ENCODE measurements at places on chromosomes 1 and 21.

- DNase-seq, result peak; percentile 40
Measured at GRCh38 chr1:63813829-63814277, 40.0 kb downstream of the ROR1 start.

DNA sequence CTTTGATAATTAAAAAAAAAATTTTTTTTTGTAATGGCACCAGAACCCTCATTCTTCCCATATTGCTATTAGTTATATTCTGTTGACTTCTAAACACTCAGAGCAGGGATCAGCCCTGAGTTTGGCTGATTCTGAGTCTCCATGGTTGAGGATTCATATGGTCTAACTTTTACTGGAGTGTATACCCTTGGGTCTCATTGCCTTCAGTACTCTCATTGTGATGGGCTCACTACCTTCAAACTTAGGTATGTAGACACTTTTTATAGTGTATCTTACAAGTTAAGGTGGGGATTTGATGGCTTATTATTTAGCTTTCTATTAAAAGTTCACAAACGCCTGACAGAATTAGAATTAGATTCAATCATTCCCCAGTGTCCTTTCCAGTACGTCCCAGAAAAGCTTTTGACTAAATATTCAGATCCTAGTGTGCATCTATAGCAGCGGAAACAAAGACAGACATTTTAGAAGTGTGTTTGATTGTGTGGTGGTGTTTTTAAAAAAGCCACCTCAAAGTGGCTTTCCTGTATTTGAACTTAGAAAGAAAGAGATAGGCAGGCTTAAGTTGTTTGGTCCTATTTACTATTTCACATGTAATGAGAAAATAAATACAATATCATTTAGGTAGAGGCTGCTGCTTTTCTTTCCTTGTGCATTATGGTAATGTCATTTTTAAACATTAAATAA is 1.4 kb downstream of the MACF1 start:
- DNase-seq, result no peak

DNA sequence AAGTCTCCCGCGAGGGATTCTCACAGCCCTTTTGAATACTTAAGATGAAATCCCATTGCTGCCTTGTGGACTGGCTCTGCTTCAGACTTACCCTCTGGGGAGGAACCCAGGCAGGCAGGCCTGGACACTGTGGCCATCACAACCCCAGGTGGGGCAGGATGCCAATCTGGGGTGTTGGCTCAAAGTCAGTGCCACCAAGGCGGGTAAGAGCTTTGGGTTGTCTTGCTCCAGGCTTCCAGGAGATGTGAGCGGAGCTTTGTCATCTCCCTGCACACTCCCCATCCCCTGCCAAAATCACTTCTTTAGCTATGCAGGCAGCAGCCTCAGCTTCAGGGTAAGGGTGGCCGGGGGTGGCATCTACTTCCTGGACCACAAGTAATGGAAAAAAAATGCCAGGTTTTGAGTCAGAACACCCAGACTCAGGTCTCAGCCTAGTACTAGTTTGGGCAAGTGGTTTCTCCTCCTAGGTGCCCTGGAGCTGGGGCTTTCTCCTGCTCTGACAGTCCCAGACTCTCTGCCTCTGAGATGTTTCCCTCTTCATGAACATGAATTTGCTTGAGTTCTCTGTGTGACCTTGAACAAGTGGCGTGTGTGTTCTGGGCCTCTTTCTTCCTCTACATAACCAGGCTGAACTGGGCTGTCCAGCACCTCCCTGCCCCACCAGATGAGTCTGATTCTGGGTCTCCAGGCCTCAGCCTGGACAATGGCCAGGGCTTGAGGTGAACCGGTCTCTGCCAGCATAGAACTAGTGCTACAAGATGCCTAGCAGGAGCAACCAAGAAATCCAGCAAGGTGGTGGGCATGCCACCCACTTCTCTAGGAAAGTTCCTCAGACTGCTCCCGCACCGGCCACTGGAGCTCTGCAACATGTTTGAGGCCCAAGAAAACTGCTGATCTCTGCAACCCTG is 65.4 kb downstream of the VWA5B1 start:
- DNase-seq, result no peak

- no peak for DNase-seq
Measured at GRCh38 chr21:35511696-35512162, 462.6 kb upstream of the RUNX1 start.
